ENCODE measurements at places on chromosomes 5 and 9.

- DNase-seq, result no peak
These were observed 279.2 kb upstream of the PANK3 start for GRCh38 chr5:168858371-168858770.

- DNase-seq, result no peak
These were observed 59.3 kb downstream of the TRIO start for GRCh38 chr5:14202462-14202861.

- DNase-seq, result no peak
These were observed 26.4 kb upstream of the CTNNA1 start for GRCh38 chr5:138726848-138727247.

DNA sequence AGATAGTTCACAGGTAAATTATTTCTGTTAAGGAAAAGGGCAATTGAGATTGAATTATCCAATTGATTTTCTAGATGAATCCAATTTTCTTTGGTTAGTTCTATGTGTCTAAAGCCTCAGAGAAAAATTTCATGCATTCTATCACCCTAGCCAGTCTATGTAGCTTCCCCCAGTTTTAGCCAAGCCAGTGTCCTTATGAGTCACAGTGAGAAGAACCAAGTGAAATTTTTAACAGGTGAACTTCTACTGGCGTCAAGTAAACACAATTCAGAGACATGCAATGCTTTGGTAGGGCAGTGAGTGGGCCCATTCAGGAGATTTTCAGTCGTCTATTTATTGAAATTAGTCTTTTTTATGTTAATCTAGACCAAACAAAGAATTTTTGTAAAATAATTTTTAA lies 1077.4 kb upstream of the ARRDC3 start:
- DNase-seq, result no peak

- no peak for DNase-seq
These were observed 5.3 kb upstream of the SREK1 start for GRCh38 chr5:66138637-66139317.

DNA sequence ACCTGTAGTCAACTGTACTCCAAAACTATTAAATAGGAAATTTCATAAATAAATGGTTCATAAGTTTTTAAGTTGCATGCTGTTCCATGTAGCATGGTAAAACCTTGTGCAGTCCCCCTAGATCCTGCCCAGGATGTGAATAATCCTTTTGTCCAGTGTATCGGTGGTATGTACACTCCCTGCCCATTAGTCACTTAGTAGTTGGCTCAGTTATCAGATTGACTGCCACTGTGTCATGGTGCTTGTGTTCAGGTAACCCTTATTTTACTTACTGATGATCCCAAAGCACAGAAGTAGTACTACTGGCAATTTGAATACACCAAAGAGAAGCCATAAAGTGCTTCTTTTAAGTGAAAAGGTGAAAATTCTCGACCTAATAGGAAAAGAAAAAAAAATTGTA lies 134.2 kb downstream of the RNF180 start:
- no peak for DNase-seq

GRCh38 chr9:70551396-70551795 lies 136.9 kb upstream of the KLF9 start:
- no peak for DNase-seq

GRCh38 chr5:8839361-8840055 lies 706.4 kb downstream of the SEMA5A start:
- no peak for DNase-seq

DNA sequence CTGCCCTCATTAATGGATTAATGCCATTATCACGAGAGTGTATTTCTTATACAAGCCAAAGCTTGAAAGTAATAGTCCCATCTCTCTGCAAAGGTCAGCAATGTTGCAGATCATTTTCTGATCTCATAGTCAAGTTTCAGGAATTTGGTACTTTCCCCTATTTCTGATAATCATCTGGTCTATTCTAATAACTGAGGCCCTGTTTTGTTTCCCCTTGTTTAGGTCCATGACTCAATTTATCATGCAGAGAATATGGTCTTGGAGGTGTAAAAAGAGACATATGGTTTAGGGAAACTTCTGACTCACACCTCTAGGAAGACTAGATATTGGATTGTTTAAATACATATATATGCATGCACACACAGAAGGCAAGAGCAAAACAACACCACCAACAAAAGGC lies 339.3 kb upstream of the NUDT12 start:
- DNase-seq, result no peak

DNA sequence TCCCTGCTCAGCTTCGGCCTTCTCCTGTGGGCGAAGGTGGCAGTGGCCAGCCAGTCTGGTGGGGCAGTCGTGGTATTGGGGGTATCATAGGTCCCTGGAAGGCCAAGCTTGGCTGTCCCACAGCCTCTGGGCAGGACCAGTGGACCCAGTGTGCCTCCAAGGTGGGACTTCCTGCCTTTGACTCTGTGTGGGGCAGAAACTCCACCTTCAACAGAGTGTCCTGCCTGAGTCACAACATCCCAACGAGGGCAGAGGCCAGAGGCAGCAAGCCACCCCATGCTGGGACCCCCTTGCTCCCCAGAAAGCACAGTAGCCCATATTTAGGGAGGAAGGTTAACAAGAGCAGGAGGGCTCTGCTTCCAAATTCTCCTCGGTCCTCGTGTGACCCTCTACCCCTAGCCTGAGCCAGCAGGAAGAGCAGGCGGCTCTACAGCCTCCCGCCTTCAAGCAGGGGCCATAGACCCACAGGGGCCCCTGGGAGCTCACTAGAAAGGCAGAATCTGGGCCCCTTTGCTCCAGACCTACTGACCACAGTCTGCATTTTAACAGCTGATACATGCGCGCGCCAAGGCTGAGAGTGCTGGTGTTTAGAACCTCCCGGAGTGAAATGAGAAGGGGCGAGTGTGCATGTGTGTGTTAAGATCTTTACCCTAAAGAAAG lies 51.6 kb upstream of the FUBP3 start:
- no peak for DNase-seq

DNA sequence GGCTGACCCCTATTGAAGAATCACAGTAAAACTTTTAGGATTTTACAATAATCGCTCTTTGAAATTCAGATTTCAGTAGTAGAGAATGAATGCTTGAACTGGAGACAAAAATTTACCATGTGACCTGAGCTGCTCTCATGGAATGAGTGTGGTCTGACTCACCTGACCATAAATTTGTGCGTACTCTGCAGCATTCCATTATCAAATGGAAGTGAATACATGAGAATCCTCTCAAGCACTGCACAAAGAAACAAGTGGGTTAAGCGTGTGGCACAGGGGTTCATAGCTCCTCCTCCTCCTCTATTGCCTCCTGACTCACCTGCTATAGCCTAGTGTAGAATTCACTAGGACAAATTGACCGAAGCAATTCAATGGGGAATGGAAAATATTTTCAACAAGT lies 269.8 kb upstream of the CDH9 start:
- DNase-seq, result no peak

DNA sequence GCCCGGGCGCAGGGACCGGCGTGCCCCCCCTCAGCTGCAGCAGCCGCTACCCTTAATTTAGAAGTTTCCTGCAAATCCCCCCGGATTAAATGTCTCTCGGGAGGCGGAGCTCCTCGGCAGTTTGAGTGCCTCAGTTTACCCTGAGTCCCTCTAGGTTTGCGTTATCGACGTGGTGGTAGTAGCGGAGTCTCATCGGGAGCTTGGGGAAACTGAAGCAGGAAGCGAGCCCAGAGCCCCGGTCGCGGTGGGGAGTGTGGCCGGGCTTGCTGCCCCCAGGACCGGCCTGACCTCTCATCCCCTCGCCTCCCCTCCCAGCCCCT lies 529 bp upstream of the TPM2 start:
- DNase-seq, result no peak

DNA sequence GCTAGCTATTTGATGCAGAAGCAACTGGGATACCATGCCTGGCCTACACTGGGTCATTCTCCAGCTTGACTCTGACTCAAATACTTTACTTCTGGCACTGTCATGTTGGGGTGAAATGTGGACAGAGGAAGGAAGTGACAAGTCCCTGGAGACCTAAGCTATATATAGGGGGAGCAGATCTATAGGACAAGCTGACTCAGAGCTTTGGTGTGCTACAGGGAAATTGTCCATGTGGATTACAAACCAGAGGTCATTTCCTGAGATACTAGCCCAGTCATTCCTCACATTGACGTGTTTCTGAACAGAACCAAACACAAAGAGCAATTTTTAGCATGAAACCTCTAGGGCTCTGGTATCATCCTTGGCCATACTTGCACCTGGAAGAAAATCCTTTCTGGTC lies 531.6 kb upstream of the CLINT1 start:
- DNase-seq, result no peak

DNA sequence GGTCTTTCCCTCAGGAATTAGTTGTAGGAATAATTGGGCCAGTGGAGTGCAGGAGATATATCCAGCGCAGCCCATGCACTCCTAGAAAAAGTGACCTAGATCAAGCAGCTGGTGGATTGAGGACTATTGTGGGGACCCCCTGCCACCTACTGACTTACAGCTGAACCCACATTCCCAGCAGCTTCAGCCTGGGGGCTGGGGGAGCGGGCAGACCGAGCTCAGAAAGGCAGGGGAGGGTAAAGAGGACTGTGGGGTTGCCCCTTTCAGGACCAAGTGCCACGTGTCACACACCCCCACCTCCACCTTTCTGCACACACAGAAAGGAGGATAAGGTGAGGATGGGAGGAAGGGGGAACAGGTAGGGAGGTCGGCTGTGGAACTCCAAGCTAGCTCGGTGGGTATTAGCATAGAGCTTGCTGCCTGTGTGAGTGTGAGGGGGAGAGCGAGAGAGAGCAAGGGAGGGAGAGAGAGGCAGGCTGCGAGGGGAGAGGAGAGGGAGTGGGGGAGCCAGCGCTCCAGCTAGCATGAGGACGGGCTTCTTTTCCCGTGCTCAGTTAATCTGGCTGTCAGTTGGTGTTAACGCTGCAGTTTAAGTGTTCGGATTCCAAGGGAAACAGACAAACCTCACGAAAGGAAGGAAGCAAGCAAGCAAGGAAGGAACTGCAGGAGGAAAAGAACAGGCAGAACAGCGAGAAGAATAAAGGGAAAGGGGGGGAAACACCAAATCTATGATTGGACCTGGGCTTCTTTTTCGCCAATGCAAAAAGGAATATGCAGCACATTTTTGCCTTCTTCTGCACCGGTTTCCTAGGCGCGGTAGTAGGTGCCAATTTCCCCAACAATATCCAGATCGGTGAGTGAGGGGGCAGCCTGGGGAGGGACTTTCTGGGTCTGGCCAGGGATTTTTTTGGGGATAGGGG lies at the start of gene GRIA1:
GRIA1 (plus strand) TSS at position 553 of the 920 bp plus-strand sequence.
- no peak for DNase-seq

- no peak for DNase-seq
These were observed 235.7 kb upstream of the PRR16 start for GRCh38 chr5:120228262-120229031.

DNA sequence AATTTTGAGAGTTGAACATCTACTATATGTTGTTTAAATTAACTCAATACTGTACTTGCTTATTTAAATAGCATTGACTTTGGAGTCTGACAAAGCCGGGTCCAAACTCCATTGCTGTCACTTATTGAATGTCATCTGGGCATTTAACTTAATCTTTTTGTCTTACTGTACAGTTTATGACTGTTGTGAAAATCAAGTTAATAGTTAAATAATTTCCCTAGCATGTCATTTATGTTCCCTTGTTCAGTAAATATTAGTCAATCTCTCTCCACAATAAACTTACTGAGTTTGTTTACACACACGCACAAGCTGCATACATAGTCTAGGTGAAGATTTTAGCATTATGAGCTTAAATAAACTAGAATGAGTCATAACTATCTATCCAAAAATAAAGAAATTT lies 6.3 kb upstream of the UGCG start:
- DNase-seq, result no peak

DNA sequence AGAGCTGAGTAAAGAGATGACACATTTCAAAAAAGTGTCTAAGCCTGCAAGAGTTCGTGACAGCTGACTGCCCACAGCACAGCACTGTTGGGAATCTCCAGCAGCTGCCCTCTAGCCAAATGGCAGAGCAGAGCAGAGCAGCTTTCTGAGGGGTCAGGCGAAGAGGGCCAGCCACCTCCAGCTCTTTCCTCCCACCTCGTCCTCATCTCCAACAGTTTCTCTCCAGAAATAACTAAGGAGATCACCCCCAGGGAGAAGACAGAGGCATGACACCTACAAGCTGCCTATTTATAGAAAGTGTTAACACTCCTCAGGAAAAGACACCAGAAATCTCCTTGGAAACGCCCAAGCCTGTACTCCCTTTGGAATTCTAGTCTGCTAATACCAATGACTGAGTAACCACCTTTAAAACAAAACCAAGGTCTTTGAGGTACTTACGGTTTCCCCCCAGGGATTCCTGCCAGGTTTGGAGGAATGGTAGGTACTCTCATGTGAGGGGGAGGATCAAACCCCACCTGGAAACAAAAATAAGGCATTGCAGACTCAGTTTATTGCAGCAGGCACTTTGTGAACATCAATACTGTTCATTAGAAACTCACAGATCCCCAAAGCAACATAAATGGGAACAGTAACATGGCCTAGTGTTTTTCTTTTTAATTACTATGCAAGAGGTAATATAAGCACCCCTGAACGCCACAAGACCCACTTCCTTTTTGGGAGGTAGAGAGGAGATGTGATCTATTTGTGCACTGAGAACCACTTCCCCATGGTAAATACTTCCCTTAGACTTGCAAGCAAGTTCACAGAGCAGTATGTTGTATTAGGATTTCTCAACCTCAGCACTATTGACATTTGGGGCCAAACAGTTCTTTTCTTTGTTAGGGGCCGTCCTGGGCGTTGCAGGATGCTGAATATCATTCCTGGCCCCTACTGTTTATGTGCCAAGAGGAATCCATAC lies 79.3 kb downstream of the TLE1 start:
- DNase-seq, result no peak

- DNase-seq, result no peak
These were observed 18.1 kb downstream of the NFIL3 start for GRCh38 chr9:91405343-91406077.

- no peak for DNase-seq
These were observed 596.8 kb downstream of the RAB3C start for GRCh38 chr5:59179704-59180103.

- no peak for DNase-seq
These were observed 59.9 kb downstream of the VAV2 start for GRCh38 chr9:133932181-133932580.

DNA sequence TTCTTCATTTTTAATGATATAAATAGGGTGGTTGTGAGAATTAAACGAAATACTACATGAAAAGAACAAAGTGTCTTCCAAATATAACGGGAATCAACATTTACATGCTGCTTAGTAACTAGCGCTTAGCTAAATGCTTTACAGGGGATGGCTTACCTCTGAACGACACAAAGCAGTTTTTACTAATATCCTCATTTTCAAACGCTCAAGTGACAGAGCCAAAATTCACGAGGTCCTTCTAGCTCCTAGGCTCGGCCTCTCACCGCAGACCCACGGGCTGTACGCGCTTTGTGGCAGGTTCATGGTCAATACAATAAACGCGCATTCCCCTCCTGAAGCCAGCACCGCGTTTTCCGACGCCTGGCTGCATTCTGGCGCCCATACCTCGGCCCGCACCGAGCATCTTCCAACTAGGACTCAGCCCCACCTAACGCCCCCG lies 442 bp downstream of the ZNF510 start:
- no peak for DNase-seq

DNA sequence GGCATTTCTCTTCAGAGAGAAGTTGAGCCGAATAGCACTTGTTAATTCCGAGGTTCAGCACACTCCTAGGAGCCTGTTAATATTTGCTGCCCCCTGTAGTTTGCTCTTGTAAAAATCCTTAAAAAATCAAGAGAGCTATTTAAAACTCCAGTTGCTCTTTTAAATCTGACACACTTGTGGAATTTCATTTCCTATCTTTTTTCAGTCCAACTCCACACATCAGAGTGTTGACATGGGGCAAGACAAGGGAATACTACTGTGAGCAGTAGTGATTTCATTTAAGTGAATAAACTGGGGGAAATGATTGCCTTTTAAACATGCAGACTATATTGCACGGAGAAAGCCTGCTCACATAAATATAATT lies 1096.3 kb upstream of the DMAC1 start:
- DNase-seq, result no peak

GRCh38 chr9:92188969-92189781 lies 74.0 kb upstream of the SPTLC1 start:
- DNase-seq, result no peak
